Stimulated activated CD8-positive, alpha-beta memory T cell treated with anti-CD3 and anti-CD28 coated beads, Interleukin-15, amount 100 ng/mL, for 48 hours (primary cell): ENCODE measurements at places on chromosomes 12 and 14.

GRCh38 chr12:1469070-1469469 is 125.3 kb downstream of the FBXL14 start:
- DNase-seq: no peak

DNA sequence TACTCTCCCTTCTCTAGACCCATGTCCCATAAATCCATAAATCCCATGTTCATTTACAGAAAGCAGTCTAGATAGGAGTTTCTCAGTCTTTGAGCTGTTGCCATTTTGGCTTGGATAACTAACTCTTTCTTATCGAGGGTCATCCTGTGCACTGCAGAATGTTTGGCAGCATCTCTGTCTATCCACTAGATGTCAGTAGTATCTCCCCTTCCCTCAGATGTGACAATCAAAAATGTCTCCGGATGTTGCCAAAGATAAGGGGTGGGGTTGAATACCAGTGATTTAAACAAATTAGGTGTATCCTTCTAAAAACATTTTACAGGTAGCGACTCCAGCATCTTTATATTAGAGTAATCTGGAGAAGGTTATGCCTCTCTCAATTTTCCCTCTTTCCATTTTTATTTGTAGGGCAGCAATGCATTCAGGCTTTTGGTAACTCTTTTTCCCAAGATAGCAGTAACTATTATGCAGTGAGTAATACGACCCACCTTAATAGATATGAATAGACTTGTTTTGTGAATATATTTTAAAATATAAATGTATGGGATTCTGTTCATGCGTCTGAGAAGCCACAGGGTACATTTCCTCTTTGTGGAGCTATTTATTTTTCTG is 100.7 kb downstream of the LRRK2 start:
- no peak for DNase-seq

GRCh38 chr12:26116829-26117715 is 7.8 kb downstream of the BHLHE41 start:
- DNase-seq: no peak

DNA sequence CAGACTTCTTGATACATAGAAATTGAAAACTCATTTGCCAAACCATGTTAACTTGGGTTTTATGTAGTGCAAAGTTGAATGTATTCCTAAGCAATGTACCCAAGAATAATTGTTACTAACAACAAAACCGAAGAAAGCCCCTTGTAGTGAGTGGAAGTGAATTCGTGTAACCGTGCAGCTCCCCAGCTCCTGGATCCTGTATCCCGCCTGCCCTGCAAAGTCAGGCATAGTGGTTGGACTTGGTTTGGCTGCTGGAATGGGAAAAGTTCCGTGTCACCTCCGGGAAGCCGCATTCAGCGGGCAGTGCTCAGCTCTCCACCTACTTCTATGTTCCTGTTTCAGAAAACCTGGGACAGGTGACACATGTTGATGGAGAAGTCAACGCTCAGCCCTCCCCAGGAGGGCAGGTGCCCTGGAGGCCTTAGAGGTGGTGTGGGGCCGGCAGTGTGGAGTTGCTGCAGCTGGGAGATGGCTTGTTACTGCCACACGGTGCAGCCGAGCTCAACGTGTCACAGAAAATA is 29.2 kb upstream of the C14orf180 start:
- no peak for DNase-seq

DNA sequence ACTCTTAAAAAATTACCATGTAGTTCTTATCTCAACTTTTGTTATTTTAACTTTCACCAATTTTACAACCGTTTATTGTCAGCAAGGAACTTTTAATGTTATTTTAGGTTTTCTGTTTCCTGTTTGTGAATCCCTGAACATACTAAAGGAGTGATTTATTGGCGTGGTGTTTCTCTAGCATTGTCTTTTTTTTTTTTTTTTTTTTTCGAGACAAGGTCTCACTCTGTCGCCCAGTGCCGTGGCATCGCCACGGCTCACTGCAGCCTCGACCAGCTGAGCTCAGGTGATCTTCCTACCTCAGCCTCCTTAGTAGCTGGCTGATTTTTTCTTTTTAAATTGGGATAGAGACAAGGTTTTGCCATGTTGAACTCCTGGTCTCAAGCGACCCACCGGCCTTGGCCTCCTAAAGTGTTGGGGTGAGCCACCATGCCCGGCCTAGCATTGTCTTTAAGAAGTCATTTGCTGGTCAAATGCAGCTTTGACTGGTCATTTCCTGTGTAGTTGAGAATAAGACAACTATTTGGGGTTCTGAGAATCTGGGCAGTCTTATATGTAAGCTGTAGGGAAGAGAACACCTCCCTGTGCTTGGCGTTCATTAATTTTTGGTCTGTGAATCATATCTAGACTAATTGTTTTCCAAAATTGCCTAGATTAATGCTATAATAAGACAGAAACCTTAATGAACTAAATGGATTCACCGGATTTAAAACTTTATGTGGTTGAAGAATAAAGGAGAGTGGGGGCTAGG is 2.1 kb downstream of the WASHC4 start:
- no peak for DNase-seq

- DNase-seq: no peak
Observed at GRCh38 chr14:104928391-104929133, 3.9 kb downstream of the PLD4 start.

GRCh38 chr12:110948041-110948440 is 27.7 kb upstream of the MYL2 start:
- DNase-seq: no peak

DNA sequence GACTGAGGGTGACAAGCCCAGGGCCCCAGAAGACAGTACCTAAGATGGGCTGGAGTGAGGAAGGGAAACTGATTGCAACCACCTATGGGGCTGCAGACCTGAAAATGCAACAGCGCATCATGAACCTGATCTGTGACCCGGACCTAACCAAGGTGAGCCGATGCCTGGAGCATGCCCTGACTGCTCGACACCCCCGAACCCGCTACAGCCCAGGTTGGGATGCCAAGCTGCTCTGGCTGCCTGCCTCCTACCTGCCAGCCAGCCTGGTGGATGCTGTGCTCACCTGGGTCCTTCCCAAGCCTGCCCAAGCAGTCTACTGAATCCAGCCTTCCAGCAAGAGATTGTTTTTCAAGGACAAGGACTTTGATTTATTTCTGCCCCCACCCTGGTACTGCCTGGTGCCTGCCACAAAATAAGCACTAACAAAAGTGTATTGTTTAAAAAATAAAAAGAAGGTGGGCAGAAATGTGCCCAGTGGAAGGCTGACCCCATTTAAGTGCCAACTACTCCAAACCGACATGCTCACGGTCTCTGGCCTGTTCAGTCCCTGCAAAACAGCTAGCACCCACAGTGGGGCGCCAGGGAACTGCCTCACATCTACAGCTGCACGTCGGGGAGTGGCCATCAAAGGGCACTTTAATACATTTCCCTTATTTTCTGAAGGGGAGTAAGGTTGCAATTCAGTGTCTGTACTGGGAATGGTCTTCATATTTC is 4.2 kb downstream of the RDH5 start:
- peak; percentile 52 for DNase-seq

DNA sequence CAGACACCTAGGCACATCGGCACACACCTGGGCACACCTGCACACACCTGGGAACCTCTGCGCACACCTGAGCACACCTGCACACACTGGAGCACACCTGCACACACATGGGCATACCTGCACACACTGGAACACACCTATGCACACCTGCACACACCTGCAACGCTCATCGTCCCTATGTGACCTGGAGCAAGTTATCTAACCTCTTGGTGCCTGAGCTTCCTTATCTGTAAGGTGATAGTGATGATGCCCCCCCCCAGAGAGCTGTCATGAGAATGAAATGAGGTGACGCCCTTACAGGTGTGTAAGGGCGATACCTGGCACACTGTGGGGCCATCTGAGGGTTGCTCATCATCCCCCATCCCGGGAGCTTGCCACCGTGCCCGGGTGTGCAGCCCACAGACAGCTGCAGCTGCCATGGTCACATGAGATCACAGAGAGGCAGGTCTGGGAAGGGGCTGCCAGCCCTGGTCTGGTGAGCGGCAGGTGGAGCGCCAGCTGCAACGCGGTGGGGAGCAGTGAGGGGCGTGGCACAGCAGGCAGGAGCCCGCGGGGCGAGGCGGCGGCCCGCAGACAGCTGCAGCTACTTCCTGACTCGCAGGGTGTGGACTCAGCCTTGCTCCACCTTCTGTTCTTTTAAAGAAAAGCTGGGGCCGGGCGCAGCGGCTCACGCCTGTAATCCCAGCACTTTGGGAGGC is 59.9 kb upstream of the FBRSL1 start:
- DNase-seq: no peak

- DNase-seq: no peak
Observed at GRCh38 chr12:41293011-41293410, 104.9 kb downstream of the PDZRN4 start.

GRCh38 chr14:20356422-20356821 is 13.0 kb downstream of the PARP2 start:
- DNase-seq: no peak

- DNase-seq: peak; percentile 58
Observed at GRCh38 chr12:55742719-55743405, at the start of gene GDF11. TSS of gene GDF11 (plus strand) at chr12:55743122. CDS start at chr12:55743317, 195 bp downstream.

GRCh38 chr14:66375046-66375964 is 110.9 kb upstream of the CCDC196 start:
- DNase-seq: no peak

DNA sequence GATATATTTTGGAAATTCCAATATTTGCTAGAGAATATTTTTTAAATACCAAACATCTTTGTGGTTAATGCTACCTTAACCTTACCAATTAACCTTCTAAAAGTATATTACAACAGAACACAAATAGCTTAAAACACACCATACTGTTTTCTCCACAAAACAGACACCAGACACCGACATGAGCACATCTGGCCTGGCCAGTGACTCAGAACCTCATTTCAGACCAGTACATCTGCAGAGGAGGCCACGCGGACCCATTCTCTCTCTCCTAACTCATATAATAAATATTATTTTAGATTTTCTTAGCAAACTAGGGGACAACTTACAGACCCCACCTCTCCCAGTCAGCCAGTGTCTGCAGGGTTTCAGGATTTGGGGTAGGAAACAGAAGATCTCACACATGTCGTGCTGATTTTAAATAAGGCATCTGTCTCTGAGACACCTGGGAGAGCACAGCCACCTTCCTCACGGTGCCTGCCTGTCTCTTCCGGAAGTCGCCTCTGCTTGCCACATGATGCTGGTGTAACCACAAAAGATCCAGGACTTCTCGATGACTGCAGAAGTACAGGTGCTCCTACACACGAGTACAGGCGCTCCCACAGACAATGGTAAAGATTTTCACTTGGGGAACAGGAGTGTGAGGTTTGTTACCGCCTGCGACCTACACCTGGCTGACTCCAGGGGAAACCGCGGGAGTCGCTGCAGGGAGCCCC is 9.7 kb upstream of the ANKLE2 start:
- peak; percentile 11 for DNase-seq

DNA sequence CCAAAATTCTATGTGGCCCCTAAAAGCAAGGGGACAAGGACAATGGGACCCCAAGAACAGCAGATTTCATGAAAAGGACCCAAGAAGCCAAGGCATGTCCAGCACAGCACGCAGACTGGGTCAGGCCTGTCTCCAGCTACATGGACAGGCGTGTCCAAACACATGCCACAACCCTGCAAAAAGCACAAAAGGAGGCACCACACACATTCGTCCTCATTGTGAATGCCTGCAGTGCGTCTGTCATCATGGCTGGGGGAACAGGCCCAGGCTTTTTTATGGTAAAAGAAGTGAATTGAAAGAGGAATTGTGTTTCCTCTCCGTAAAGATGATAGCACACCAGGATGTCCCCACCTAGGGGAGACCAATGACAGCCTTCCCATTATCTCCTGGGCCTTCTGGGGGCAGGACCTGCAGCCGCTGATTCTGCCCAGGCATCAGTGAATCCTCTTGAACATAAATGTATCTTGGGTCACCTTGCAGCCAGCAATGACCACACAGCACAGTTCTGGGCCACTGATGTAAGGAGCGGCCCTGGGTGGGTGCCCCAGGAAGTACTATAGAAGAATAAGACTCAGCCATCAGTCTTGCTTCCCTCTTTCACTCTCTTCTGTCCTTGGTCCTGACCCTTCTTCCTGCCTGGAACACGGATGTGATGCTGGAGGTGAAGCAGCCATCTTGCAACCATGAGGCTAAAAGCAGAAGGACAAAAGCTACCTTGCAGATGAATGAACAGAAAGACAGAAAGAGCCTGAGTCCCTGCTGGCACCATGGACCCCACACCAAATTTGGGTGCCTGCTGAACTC is 29.8 kb upstream of the C14orf180 start:
- no peak for DNase-seq

DNA sequence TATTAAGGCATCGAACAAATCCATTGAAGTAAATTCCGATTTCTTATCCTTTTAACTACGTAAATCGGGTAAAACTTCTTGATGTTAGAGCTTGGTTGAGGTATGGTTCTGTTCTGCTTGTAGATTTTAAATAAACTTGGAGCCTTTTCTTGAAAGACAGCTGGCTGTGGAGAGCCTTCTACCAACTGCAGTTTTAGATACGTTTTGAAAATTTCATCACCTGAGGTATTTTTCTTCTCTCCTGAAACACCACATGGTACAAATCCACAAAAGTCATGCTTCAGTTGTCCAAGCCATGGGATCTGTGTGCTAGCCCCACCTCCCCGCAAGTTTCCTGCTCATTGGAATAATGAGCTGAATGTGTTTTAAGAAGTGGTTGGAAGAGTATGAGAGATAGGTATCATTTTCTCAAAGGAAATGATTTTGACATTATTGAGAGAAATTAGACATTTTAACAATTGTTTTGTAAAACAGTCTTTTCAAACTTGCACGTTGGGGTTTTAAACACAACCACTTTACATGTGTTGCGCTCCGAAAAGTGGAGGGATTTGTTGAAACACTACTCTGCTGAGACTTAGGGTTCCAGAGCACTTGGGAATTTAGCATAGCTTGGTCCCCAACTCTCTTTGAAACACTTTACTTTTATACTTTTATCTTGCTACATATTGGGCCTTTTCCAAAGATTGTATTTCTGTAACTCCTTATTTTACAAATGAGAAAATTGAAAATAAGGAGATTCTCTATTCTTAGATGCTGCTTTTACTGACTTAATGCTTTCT is 1.4 kb downstream of the PPM1A start:
- DNase-seq: no peak

- no peak for DNase-seq
Observed at GRCh38 chr12:24795699-24796347, 153.1 kb downstream of the BCAT1 start.

GRCh38 chr12:104478396-104479122 is 21.8 kb downstream of the CHST11 start:
- DNase-seq: no peak

GRCh38 chr14:68639758-68640574 is 152.9 kb downstream of the ZFP36L1 start:
- DNase-seq: no peak

GRCh38 chr12:47797441-47797840 is 22.3 kb downstream of the HDAC7 start:
- no peak for DNase-seq
